ENCODE measurements at places on chromosomes 13 and 19. TPM values are rescaled to one million over a fixed set of nuclear protein-coding genes. Genes with fewer than 3 reads are reported as not detected.

Gene GAPDHS
- total RNA-seq: not detected

Gene OR7D4
- total RNA-seq: not detected

Gene ZNF835
- 2.8 TPM for total RNA-seq

Gene KHSRP
- total RNA-seq: 380 TPM

Gene FLT3
- total RNA-seq: 0.12 TPM

Gene TMEM259
- 128 TPM for total RNA-seq

Gene STOML3
- total RNA-seq: not detected

Gene SYT5
- 0.37 TPM for total RNA-seq

Gene LSM4
- total RNA-seq: 269 TPM

Gene OR7A5
- total RNA-seq: not detected

- no peaks in the 10 kb centered on the region for H3K4me1 ChIP-seq
- H3K27me3 ChIP-seq: peaks cover 2% of the 10 kb centered on the region
- H3K27ac ChIP-seq: no peak overlapping the region
Observed at GRCh38 chr13:34698945-34699344, 243.1 kb upstream of the NBEA start.

DNA sequence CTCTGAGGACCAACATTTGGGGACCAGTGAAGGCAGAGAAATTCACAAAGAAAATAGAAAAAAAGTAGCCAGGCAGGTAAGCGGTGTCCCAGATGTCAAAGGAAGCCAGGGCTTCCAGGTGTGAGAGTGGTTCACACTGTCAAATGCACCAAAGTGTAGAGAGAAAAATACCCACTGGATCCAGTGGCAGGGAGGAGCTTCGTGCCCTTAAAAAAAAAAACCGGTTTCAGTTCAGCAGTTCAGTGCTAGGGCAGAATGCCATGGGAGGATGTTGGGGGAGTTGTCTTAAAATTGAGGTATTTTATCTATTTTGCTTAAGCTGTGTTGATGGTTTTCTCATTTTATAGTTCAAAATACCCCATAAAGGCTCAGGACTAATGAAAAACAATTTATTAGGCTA, 47.8 kb upstream of the C1QTNF9 start:
- H3K27ac ChIP-seq: peak overlapping the region; percentile 88
- peak overlapping the region; percentile 40 for H3K4me3 ChIP-seq
- H3K36me3 ChIP-seq: peaks cover 47% of the 10 kb centered on the region
- DNase-seq: peak; percentile 43
- no peaks in the 10 kb centered on the region for H3K27me3 ChIP-seq
- H3K4me1 ChIP-seq: peaks cover 90% of the 10 kb centered on the region

GRCh38 chr13:112113348-112113747, 46.4 kb downstream of the SOX1 start:
- DNase-seq: no peak
- H3K27ac ChIP-seq: no peak overlapping the region

DNA sequence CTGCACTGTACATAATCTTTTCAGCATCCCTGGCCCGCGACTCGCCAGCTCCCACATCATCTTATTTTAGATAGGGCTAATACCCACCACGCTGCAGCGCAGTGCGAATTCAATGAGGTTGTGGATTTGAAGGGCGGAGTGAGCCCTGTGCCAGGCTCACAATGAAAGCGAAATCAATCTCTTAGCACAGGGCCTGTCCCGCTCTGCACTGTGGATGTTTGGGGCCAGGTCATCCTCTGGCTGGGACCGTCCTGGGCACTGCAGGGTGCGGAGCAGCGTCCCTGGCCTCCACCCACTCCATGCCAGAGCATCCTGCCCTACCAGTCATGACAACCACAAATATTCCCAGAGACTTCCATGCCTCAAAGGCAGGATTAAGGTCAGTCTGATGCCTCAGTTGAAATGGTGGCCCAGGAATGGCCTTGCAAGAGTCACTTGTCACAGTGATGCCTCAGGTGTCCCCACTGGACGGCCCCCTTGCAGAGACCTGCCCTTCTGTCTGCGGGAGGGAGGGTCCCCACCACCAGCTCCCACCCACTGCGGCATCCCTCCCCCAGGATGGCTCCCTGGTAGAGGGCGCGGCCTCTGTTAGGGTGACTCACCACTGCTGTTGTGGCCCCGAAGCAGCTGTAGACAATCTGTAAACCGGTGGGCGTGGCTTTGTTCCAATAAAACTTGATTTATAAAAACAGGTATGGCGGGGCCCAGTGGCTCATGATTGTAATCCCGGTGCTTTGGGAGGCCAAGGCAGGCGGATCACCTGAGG, 5.6 kb downstream of the UHRF1 start:
- no peaks in the 10 kb centered on the region for H3K27me3 ChIP-seq
- DNase-seq: peak; percentile 86
- peaks cover 58% of the 10 kb centered on the region for H3K4me1 ChIP-seq

GRCh38 chr19:11598103-11598483, 810 bp downstream of the ZNF627 start:
- H3K36me3 ChIP-seq: peaks cover 20% of the 10 kb centered on the region
- peak overlapping the region; percentile 91 for H3K27ac ChIP-seq
- peak overlapping the region; percentile 97 for H3K4me3 ChIP-seq

GRCh38 chr19:3359919-3360420, 6.4 kb upstream of the NFIC start:
- DNase-seq: peak; percentile 61
- H3K36me3 ChIP-seq: no peaks in the 10 kb centered on the region
- H3K27me3 ChIP-seq: peaks cover 11% of the 10 kb centered on the region
- no peak overlapping the region for H3K27ac ChIP-seq
- H3K4me3 ChIP-seq: peak overlapping the region; percentile 86

- H3K27me3 ChIP-seq: peaks cover 33% of the 10 kb centered on the region
- no peaks in the 10 kb centered on the region for H3K36me3 ChIP-seq
- H3K4me3 ChIP-seq: no peak within 1 kb of the TSS
- no peak for DNase-seq
Observed at GRCh38 chr19:41218615-41219507, at the start of gene AXL. TSS of gene AXL (plus strand) at chr19:41219223. CDS start at chr19:41219393, 170 bp downstream.

DNA sequence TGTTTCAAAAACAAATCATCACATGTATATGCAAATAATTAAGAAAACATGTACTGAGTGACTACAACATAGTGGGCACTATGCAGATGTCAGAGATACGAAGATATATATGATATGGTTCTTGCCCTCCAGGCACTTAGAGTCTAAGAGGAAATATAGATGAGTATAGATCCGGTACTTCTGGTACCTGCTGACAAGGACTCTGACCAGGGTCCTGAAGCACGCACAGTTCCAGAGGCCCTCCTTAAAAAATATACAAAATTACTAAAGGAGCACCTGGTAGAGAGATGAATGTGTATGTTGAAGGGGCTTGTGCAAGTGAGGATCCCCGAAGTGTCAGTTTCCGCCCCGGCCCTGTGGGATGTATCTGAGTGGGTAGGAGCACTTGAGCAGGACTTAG, 31.3 kb downstream of the MTUS2 start:
- no peak overlapping the region for H3K4me3 ChIP-seq
- H3K27me3 ChIP-seq: peaks cover 16% of the 10 kb centered on the region
- H3K27ac ChIP-seq: no peak overlapping the region
- H3K36me3 ChIP-seq: no peaks in the 10 kb centered on the region

GRCh38 chr19:7888145-7888825, at the start of gene LRRC8E:
TSS of gene LRRC8E (plus strand) at chr19:7888510. CDS start at chr19:7895604, 7,094 bp downstream.
- peak; percentile 71 for DNase-seq
- no peak within 1 kb of the TSS for H3K27ac ChIP-seq
- H3K36me3 ChIP-seq: no peaks in the 10 kb centered on the region
- no peaks in the 10 kb centered on the region for H3K4me1 ChIP-seq

GRCh38 chr13:37448153-37448552, 150.4 kb downstream of the POSTN start:
- H3K27ac ChIP-seq: no peak overlapping the region
- no peaks in the 10 kb centered on the region for H3K36me3 ChIP-seq
- DNase-seq: no peak
- H3K27me3 ChIP-seq: no peaks in the 10 kb centered on the region

DNA sequence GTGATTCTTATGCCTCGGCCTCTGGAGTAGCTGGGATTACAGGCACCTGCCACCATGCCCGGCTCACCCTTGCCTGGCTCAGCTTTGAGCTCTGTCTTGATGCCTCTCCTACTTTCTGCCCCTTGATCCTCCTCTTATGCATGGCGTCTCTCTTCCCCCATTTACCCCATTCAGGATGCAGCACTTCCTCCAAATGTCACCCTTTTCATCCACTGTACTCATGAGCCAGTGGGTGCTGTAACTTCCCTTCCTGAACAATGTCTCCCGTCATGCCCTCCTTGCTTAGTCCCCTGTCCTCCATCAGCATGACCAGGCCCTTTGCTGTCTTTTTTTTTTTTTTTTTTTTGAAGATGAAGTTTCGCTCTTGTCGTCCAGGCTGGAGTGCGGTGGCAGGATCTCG, 3.4 kb upstream of the SIGLEC9 start:
- no peaks in the 10 kb centered on the region for H3K27me3 ChIP-seq
- no peak overlapping the region for H3K27ac ChIP-seq
- no peaks in the 10 kb centered on the region for H3K36me3 ChIP-seq
- H3K4me3 ChIP-seq: no peak overlapping the region
- peaks cover 46% of the 10 kb centered on the region for H3K4me1 ChIP-seq
- DNase-seq: no peak

DNA sequence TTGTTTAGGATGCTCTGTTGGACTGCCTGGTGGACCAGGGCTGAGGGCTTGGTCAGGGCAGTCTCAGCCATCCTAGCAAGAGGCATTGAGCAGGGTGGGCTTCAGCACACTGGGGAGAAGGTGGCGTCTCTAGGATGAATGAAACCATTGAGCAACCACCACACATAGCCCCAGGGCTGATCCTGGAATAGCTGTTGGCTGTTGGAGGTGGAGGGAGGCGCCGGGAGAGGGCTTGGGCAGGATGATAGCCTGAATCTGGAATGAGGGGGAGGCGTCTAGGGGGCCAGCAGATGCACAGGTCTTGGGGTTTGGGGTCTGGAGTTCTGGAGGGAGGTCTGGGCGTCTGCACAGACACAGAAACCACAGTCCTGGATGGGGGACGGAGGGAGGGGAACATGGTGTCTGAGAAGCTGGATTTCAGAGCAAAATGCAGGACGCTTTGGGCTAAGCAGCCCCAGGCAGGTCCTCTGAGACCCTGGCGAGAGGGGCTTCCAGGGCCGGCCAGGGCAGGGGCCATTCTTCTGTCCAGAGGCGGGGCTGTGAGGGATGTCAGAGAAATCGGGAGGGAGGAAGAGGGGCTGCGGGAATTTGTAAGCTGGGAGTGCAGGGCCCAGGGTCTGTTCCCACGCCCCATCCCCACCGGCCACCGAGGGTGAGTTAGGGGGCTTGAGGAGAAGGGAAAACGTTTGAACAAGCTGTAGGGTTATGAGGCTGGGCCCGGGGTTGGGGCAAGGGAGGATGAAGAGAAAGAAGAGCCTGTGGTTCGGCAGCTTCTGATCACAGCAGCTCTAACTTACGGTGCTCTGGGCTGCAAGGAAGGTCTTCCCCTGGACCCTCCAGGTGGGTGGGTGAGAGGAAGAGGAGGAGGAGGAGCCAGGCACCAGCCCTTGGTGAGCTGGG, 5.2 kb downstream of the TRAPPC5 start:
- DNase-seq: no peak
- peaks cover 10% of the 10 kb centered on the region for H3K4me1 ChIP-seq
- H3K4me3 ChIP-seq: no peak overlapping the region
- no peaks in the 10 kb centered on the region for H3K27me3 ChIP-seq

GRCh38 chr19:2083174-2083854, 12.8 kb downstream of the MOB3A start:
- H3K4me3 ChIP-seq: peak overlapping the region; percentile 96
- no peaks in the 10 kb centered on the region for H3K27me3 ChIP-seq
- DNase-seq: peak; percentile 83
- peaks cover 55% of the 10 kb centered on the region for H3K4me1 ChIP-seq
- H3K36me3 ChIP-seq: peaks cover 68% of the 10 kb centered on the region
- peak overlapping the region; percentile 99 for H3K27ac ChIP-seq

GRCh38 chr19:40005691-40006272, 8.9 kb downstream of the ZNF546 start:
- DNase-seq: no peak
- no peak overlapping the region for H3K4me3 ChIP-seq
- no peak overlapping the region for H3K27ac ChIP-seq
- H3K27me3 ChIP-seq: no peaks in the 10 kb centered on the region

- no peaks in the 10 kb centered on the region for H3K27me3 ChIP-seq
- H3K4me1 ChIP-seq: peaks cover 3% of the 10 kb centered on the region
- peaks cover 29% of the 10 kb centered on the region for H3K36me3 ChIP-seq
Observed at GRCh38 chr19:6470173-6470572, 6.1 kb downstream of the CRB3 start.

DNA sequence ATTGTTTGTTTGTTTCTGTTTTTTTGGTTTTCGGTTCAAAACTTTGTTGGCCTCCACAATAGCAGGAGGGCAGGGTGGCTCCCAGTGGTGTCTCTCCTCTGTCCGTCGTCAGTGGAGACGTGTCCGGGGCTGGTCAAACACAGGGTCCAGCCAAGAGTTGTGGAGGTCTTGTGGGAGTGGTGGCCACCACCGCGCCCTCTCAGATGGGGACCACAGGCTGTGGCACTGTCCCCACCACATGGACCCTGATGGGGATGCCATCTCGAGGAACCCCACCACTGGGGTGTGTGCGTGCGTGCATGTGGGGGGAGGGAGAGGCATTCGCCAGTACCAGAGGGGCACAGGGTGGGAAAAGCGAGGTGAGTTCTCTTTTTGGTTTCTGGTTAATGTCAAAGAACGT, 13.8 kb downstream of the ZNF574 start:
- no peak overlapping the region for H3K4me3 ChIP-seq
- peaks cover 24% of the 10 kb centered on the region for H3K36me3 ChIP-seq
- H3K27ac ChIP-seq: no peak overlapping the region
- DNase-seq: no peak
- peaks cover 24% of the 10 kb centered on the region for H3K4me1 ChIP-seq

DNA sequence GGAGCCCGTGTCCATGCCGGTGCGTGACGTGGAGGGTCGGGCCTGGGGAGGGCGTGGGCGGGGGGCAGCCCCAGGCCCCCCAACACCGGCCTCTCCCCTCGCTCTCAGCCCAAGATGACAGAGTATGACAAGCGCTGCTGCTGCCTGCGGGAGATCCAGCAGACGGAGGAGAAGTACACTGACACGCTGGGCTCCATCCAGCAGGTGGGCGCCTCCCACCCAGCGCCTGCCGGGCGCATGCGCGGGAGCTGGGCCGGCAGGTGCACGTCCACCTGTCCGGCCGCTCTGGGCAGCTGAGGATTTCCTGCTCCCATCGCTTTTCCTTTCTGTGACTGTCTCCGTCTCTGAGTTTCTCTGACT, 49.8 kb downstream of the VAV1 start:
- H3K27ac ChIP-seq: no peak overlapping the region
- peaks cover 66% of the 10 kb centered on the region for H3K36me3 ChIP-seq
- H3K4me3 ChIP-seq: no peak overlapping the region
- no peaks in the 10 kb centered on the region for H3K27me3 ChIP-seq
- peaks cover 5% of the 10 kb centered on the region for H3K4me1 ChIP-seq

Measured in activated CD4-positive, alpha-beta T cell treated with anti-CD3 and anti-CD28 coated beads for 36 hours (primary cell).